ENCODE measurements at places on chromosomes 5 and 9. TPM values are rescaled to one million over a fixed set of nuclear protein-coding genes. Genes with fewer than 3 reads are reported as not detected.

DNA sequence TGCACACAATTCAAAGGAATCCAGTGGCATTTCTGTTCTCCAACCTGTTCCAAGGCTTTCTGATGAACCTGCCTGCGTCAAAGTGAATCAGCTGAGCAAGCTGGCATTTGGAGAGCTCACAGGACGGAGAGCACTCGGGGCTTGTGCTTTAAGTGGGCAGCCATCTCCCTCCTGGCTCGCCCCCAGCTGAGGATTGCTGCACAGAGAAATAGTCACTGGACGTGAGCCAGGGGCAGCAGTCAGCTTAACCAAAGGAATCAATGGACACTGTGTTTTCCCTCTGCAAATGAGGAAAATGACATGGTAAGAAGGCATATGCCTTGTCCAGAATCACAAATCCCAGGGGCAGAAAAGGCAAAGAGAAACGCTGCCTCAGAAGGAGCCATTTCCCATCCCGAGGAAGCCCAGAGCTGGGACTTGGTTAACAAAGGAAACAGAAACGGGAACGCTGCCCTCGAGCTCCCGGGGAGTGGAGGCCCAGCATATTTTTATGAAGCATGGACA is 299.4 kb downstream of the ZSWIM6 start:
- DNase-seq: peak; percentile 14

DNA sequence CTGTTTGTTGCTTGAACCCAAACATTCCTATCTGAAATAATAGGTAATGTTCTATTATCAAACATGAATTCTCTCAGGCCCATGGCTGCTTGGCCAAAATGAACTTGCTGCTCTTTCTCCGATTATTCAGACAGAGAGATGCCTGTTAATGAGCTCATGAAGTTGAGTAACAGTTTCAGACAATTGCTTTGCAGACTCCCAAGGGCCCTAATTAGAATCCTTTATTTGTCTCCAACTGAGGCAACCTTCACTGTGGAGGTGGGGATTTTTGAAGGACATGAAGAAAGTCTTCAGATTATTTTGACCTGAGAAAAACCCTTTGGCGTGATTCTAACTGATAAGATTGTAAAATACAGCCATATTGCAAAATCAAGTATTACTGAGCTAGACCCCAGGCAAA is 466.7 kb downstream of the NFIB start:
- DNase-seq: no peak

- DNase-seq: no peak
Observed at GRCh38 chr5:180067986-180068385, 3.6 kb downstream of the RNF130 start.

GRCh38 chr5:132525299-132525724 is 18.0 kb downstream of the IL5 start:
- no peak for DNase-seq

DNA sequence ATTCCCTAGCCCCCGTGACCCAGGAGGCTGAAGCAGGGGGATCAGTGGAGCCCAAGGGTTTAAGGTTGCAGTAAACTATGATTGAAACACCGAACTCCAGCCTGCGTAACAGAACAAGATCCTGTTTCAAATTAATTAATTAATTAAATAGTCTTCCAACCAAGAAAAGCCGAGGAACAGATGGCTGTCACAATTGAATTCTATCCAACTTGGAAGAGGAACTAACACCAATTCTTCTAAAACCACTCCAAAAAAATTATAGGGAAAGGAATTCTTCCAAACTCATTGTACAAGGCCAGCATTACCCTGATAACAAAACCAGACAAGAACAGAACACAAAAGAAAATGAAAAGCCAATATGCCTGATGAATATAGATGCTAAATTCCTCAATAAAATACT is 43.4 kb upstream of the RGS7BP start:
- DNase-seq: no peak

DNA sequence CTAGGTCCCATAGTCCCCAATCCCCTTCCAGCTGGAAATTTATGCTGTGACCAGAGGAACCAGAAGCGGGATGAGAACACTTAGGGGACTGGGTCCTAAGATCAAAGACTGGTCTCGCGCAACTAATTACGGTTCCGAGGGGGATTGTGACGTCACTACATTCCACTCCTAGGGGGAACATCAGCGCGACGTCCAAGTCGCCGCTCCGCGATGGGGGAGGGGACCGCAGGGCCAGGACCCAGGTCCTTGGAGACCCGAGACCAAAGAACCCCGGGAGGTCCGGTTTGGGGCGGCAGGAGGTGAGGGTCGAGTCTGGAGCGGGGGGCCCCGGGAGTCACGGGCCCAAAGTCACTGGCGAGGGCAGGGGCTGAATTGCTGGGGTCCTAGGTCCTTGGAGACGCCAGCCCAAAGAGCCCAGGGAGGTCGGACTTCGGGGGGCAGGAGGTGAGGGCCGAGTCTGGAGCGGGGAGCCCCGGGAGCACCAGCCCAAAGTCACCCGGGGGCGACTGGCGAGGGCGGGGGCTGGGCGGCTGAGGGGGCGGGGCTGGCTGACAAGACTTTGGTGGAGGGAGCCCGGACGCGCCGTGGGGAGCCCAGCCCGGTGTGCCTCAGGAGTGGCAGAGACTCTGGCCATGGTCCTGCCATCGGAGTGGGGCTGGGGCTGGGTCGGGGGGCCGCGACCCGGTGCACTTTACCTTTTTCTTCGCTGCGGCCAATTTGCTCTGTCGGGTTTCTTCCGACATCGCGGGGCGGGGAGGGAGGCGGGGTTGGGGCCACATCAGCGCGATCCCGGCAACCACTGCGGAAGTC is at the start of gene GOLGA2:
Gene GOLGA2, minus strand, starts transcription at position 810 of the 810 bp plus-strand sequence. Its CDS starts 31 bp downstream, at position 779.
- peak; percentile 41 for DNase-seq

DNA sequence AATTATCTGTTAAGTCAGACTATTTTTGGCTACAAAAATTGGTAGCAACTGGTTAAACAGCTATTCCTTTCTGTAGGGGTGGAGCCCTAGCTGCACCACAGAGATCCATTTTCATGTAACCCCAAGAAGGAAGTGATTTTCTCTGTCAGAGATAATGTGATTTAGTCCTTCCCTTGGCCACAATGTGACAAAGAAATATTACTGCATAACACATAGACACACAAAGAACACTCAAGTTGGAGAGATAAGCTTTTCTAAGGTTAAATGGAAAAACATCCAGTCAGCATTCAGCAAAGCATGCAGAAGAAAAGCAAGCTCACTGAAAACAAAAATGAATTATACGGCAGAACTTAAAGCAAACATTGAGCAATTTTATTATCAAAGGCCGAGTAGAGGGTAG is 227.8 kb upstream of the CDH9 start:
- no peak for DNase-seq

DNA sequence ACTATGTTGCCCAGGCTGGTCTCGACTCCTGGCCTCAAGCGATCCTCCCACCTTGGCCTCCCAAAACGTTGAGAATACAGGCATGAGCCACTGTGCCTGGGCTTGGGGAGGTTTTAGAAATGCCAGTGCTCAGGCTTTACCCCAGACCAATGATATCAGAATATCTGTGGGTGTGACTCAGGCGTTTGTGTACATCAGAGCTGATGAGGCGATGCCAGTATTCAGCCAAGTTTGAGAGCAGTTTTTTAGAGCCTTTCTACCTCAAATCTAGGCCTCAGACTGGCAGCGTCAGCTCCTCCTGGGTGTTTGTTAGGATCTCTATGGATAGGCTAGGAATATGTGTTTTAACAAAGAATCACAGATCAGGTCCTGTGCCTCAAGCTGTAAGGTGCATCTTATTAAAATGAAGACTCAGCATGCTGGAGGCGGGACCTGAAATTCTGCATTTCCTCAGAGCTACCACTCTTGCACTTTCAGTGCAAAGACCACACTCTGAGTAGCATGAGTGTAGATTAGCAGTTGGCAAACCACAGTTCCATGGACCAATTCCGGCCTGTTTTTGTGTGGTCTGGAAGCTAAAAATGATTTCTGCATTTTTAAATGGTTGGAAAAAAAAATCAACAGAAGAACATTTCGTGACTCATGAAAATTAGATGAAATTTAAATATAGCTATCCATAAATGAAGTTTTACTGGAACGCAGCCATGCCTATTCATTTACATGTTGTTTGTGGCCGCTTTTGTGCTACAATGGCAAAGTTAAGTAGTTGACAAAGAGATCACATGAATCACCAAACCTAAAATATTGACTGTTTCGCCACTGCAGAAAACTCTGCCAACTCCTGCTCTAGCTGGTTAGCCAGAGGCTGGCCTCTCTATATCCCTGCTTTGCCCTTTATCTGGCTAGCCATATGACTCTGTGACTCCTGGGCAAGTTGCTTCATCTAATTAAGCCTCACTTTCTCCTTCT is 92.2 kb downstream of the KLF4 start:
- peak; percentile 34 for DNase-seq

- DNase-seq: no peak
Observed at GRCh38 chr5:10637944-10638343, 74.1 kb downstream of the ANKRD33B start.

DNA sequence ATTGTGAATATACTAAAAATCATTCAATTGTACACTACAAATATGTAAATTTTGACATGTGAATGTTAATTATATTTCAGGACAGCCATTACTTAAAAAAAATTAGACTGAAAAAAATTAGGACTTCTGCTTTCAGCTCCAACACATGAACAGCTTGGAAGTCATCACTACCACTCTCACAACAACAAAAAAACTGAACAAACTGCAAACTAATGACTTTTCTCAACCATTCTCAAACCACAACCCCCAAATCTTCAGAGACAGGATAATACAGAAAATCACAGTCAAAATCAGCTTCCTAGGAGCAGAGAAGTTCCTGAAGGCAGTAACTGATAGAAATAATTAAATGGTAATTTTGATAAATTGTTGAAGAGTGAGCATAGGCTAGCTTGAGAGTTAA is 686.4 kb downstream of the TLE1 start:
- no peak for DNase-seq

GRCh38 chr5:148620696-148621095 is 33.6 kb downstream of the HTR4 start:
- peak; percentile 54 for DNase-seq

- DNase-seq: no peak
Observed at GRCh38 chr9:9045572-9045971, 1246.0 kb upstream of the DMAC1 start.

DNA sequence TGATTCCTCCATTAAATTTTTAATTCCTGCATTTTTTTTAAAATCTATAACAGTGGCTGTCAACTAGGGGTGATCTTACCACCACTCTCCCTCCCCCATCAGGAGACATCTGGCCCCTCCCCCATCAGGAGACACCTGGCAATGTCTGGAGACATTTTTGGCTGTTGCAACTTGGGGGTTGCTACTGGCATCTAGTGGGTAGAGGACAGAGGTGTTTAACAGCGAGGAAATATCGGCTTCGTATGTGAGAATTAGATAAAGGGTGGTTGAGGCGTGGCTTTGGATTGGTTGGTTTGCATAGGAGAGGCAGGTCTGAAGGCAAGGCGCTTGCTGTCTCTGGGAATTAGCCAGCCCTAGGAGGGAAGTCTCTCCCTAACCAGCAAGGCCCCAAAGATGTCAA is 10.5 kb downstream of the CDHR2 start:
- DNase-seq: no peak

DNA sequence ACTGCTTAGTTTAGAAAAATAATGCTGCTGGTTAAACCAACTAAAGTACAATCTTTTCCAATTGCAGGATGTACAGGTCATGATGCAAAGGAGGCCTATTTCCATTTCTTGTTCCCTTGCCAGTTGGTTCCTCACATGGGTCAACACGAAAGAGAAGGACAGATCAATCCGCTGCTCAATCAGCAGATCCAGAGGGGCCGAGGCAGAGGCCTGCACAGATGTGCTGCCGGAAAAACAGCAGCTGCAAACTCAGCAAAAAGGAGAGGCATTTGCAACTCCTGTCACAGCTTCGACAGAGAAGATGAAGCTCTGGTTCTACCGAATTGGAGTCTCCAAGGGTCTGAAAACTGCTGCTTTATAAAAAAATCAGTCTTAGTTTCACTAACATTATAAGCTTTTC is 69.8 kb downstream of the NIPSNAP3B start:
- DNase-seq: no peak

DNA sequence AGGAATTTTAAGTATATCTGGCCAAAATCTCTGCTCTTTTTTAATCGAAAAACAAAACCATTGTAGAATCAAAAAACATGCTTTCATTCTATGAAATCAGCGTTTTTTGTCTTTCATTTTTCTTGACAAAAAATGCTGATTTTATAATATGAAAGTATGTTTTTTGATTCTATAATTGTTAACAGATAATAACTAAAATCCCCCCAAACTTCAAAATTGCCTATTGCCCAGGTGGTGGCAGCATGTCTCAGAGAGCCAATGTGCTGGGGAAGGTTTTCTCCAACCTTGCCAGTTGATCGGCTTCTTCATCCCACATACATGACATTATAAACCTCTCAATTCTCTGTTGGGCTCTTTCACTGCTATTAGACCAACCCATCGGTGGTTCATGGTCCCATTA is 5.1 kb upstream of the SMIM15 start:
- peak; percentile 52 for DNase-seq

DNA sequence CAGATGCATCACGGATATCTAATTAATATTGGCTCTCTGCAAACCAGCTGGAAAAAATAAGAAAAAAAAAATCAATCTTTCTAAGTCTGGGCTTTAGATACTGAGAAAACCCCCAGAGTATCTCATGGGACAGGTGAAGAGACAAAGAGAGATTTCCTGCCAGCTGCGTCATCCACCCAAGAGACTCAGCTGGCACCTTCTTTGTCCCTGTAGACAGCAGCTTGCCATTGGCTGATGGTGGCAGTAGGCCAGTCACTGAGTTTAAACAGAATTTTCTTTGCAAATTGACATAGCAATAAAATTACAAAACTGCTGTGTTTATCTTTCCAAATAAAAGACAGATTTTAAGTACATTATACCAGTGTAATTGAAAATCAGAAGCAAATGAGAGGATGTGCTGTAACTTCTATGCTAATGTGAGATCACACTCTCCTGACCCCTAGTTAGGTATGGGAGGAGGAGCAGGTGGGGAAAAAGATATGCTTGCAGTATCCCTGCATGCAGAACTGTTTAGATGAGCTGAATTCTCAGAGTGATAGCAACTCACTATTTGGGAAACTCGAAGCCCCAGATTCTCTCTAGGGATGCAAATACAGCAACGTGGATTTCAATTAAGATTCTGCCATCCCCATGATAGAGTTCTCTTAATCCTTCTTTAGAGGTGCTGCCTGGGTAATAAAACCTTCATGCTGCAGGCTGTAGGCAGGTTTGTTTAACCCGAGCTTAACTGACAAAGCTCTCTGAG is 72.2 kb downstream of the NMUR2 start:
- no peak for DNase-seq

- DNase-seq: no peak
Observed at GRCh38 chr9:36827593-36827992, 206.5 kb downstream of the PAX5 start.

DNA sequence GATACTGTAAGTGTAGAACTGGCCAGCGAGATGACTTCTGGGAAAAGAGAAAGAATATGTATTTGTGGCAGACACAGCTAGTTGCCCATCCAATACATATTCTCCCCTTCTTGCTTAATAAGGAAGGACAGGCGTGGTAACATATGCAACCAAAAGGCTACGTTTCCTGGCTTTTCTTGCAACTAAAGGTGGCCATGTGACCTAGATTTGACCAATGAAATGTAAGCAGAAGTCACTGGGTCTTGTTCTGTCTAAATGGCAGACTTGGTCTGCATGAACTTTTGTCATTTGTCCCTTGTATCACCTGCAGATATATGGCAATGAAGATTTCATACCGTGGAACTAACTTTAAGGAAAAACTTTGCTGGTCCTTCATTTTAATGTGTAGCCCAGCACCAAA is 183.8 kb downstream of the CDH12 start:
- DNase-seq: no peak

GRCh38 chr5:81506378-81506777 is 112.4 kb upstream of the ACOT12 start:
- no peak for DNase-seq

- DNase-seq: no peak
Observed at GRCh38 chr5:111615054-111615453, 102.7 kb upstream of the STARD4 start.

Gene PDCD1LG2
- 6.9 TPM for total RNA-seq

Gene GDA
- 3.7 TPM for total RNA-seq

Gene CD14
- not detected for total RNA-seq

Gene GLDC
- total RNA-seq: 4.6 TPM

Gene DDX41
- 91.5 TPM for total RNA-seq
